ENCODE measurements at places on chromosomes 4 and X.
A peak's percentile ranks its signal among the peaks of the same experiment; 100 is the strongest.

GRCh38 chr4:155687380-155687982 lies 20.8 kb downstream of the GUCY1A1 start:
- no peak for DNase-seq

DNA sequence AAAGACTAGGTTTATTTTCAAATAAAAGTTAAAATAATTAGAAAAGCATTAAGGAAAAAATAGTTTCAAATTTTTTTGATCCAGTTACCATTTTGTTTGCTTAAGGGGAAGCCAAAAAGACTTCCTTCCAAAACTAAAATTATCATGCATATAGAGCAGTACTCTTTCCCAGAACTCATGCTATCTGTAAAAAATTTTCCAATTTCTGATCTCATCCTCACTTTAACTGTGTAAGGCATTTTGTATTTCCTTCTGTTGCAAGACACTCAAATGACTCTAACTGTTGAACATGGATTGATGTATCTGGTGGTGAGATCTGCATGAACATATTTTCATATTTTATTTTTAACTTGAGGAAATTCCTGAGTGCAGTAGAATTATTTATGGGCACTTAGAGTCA lies 150.1 kb downstream of the ADAM29 start:
- DNase-seq = no peak

DNA sequence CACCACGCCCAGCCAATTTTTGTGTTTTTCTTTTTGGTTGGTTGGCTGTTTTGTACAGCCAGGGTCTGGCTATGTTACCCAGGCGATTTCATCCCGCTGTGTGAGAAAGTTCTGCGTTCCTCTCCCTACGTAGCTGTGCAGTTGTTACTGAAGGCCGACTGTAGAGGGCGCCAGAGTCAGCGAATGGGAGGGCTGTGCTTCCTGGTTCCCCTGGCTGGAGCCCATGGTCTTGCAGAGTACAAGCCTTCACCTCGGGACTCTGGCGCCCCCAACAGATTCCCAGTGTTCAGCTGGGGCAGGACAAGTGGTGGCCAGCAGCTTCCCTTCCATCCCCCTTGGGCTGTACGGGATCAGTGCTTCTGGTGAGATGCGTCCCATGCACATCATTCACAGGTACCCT lies 5.6 kb upstream of the CT45A1 start:
- DNase-seq = peak; percentile 73

DNA sequence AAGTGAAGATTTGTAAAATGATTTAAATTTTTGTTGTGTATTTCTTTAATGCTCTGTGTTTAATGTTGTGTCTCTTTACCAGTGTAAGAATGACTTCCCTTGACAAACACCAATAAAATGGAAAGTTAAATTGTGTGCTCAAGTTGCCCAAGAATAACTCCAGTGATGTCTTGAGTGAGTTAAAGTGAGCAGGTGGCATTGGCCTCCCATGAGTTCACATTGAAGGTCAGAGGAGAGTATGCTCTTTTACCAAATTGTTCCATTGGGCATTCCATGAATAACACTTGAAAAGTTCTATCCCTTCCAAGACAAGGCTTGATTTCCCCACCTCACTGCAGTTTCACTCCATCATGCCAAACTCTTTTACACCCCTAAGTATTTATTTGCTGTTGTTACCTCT lies 4.5 kb downstream of the ANXA5 start:
- DNase-seq = no peak

DNA sequence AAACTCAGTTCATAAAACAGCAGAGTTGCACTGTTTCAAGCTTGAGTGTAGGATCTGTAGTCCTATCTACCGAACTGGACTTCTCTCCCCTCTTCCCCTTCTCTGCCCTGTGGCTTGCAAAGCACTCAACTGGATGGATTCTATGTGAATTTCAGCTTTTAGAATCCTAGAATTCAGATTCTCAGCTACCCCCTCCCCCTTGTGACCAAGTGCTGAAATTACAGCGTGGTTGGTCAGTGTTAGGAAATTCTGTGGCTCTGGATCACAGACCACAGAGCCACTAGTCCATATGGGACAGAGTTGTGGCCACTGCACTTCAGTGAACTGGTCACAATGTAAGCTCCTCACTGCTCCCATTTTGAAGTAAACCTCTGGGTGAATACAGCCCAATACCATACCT lies 64.6 kb upstream of the TRPC5 start:
- DNase-seq = no peak

DNA sequence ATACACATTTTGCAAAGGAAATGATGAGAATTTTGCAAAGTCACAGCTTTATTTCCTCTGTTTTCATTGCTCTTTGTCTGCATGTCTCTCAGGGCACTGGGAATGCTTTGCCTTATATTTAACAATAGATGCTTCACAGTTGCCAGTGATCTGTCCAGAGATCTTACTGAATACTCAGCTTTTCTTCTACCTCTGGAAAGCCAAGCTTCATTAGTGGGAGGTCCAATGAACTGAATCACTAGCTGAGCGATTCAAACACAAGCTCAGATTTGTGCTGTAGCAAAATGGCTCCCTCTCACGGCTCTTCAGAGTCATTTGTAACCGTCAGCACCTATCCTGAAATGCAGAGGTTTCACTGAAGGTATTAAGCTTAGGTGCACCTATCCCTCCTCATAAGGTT lies 138.9 kb downstream of the DCLK2 start:
- no peak for DNase-seq

GRCh38 chrX:105477351-105477750 lies 256.9 kb upstream of the TEX13A start:
- no peak for DNase-seq

GRCh38 chr4:79330720-79331119 lies 4.9 kb upstream of the NAA11 start:
- no peak for DNase-seq

GRCh38 chr4:77669946-77670590 lies 64.4 kb downstream of the CXCL13 start:
- no peak for DNase-seq

DNA sequence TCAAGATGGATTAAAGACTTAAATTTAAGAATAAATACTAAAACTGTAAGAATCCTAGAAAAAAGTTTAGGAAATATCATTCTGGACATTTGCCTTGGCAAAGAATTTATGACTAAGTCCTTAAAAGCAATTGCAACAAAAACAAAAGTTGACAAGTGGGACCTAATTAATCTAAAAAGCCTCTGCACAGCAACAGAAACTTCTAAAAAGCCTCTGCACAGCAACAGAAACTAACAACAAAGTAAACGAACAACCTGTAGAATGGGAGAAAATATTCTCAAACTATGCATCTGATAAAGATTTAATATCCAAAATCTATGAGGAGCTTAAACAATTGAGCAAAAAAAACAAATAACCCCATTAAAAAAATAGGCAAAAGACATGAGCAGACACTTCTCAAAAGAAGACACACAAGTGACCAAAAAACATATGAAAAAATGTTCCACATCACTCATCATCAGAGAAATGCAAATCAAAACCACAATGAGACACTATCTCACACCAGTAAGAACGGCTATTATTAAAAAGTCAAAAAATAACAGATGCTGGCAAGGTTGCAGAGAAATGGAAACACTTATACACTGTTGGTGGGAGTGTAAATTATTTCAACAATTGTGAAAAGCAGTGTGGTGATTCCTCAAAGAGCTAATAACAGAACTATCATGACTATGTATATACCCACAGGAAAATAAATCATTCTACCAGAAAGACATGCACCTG lies 5.5 kb upstream of the OPRPN start:
- no peak for DNase-seq

- DNase-seq = no peak
Observed at GRCh38 chrX:120468479-120468824, 644 bp downstream of the LAMP2 start.

DNA sequence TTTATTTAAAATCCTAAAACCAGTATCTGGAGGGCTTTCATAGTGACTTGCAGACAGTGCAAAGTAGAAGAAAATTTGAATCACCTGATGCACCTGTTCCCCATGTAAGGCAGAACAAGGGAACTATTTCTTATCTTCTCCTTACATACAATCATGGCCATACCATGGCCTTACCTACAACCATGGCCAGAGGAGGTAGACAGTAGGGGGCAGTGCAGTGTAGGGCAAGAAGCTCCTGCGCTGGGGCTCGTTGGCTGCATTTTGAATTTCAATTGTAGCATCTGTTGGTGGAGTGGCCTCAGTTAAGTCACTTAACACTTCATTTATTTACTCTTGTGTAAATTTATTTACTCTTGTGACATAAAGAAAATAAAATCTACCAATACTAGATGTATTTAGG lies 33.0 kb downstream of the GALNTL6 start:
- DNase-seq = no peak

GRCh38 chr4:112736718-112737135 lies 99.8 kb downstream of the LARP7 start:
- no peak for DNase-seq

DNA sequence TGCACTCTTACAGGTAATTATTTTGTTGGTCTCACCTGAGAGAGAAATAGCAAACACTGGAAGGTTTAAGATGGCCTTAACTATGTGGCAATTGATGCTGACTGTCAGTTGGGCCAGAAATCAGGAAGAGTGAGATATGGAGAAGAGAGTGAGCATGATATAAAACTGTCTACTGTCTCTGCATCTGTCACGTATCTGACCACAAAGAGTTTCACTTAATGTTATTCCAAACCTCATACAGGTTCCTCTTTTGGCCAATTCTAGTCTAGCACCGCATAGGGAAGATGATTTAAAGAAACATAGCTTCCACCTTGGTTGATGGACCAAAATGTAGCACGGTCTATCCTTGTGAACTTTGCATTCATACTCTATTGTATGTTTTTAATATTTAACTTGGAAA lies 381.0 kb upstream of the BOD1L1 start:
- DNase-seq = no peak

- DNase-seq = no peak
Observed at GRCh38 chrX:154718616-154719015, 32.3 kb downstream of the GAB3 start.

DNA sequence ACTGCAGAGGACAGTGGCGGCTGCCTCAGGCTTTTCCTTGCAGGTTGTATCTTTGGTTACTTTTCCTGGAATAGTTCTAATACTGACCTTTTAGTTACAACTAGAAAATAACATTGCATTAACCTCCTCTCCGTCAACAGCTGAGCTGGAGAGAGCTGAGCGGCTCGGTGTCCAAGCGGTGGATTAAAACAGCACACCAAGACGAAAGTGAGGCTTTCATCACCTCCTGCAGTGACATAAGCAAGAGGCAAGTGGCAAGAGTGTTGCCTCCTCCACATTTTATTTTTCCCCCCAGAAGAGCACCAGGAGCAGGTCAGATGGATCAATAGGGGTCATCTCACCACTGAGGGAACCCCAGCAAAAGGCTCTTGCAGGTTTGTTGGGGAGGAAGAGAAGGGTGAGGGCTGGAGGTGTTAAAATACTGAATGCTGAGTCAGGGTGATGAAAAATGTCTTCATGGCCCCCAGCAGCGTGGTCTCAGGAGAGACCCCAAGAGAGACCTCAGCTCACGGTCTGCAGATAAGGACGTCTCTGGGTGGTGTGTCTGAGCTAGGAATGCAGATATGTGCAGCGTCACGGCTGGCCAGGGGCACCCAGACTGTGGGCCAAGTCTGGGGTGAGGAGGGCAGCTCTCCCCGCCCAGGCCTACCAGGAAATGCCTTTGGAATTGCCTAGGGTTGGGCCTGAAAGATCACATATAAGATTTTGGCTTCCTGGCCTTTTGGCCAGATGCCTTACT lies 50.3 kb downstream of the CASP3 start:
- no peak for DNase-seq

DNA sequence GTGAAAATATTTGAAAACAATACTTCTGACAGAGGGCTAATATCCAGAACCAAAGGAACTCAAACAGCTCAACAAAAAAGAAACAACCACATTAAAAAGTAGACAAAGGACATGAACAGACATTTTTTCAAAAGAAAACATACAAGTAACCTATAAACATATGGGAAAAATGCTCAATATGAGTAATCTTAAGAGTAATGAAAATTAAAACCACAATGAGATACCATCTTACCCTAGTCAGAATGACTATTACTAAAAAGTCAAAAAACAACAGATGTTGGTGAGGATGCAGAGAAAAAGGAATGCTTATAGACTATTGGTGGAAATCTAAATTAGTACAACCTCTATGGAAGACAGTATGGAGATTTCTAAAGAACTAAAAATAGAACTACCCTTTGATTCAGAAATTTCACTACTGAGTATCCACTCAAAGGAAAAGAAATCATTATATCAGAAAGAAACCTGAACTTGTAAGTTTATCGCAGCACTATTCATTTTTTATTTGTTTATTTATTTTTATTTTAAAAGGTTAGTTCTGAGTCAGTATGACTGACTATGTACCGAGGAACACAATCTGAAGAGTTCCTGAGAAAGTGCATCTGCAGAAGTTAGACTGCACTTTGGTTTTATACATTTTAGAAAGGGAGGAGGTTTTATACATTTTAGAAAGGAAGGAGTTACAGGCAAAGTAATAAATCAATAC lies 231.3 kb downstream of the INPP4B start:
- DNase-seq = no peak

- no peak for DNase-seq
Observed at GRCh38 chr4:180160195-180160983, 2082.8 kb upstream of the TENM3 start.

DNA sequence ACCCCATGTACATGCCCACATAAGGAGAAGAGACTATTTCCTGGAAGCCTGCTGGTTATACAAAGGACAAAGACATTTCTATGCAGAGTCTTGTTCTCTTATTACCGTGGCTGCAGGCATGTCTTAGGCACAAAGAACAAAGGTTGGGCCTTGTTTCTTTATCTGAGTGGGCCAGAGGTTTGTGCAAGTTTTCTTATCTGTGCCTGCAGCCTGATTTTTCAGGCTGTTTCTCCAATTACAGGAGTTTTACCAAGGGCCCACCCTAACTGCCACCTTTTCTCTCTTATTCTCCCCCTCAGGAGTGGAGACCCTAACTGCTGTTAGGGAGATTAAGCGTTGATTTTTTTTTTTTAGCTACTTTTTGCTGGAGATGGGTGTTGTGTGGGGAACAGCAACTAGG lies 3.5 kb downstream of the TENT5D start:
- no peak for DNase-seq

DNA sequence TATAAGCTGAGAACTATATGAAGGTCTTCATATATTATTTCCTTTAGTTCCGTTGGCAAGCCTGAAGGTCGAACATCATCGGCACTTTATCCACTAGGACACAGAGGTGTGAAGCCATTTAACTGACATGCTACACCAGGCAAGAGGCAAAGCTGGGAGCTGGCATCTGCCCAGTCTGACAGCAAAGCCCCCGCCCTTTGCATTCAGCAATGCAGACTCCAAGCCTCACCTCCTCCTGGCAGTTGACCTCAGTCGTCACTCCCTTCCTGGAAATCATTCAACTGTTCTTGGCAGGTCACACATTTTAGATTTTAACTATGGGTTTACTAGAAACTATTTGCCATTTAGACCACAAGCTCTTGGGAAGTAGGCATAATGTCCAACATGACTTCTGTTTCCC lies 135.8 kb upstream of the FRG1 start:
- DNase-seq = no peak

GRCh38 chr4:154004016-154004415 lies 215.1 kb upstream of the SFRP2 start:
- no peak for DNase-seq

- no peak for DNase-seq
Observed at GRCh38 chr4:20203508-20203907, 48.2 kb upstream of the SLIT2 start.

- DNase-seq = peak; percentile 17
Observed at GRCh38 chrX:149830192-149830873, 48.6 kb downstream of the MAGEA9 start.

GRCh38 chrX:48789366-48790220 lies 3.2 kb downstream of the GATA1 start:
- no peak for DNase-seq

GRCh38 chr4:139825523-139826014 lies 159.9 kb downstream of the MGST2 start:
- DNase-seq = no peak

Data from stimulated activated CD4-positive, alpha-beta T cell treated with anti-CD3 and anti-CD28 coated beads, Interleukin-2, amount 100 ng/mL, for 24 hours (primary cell).